ENCODE measurements at places on chromosomes 1 and 21.
A peak's percentile ranks its signal among the peaks of the same experiment; 100 is the strongest.

DNA sequence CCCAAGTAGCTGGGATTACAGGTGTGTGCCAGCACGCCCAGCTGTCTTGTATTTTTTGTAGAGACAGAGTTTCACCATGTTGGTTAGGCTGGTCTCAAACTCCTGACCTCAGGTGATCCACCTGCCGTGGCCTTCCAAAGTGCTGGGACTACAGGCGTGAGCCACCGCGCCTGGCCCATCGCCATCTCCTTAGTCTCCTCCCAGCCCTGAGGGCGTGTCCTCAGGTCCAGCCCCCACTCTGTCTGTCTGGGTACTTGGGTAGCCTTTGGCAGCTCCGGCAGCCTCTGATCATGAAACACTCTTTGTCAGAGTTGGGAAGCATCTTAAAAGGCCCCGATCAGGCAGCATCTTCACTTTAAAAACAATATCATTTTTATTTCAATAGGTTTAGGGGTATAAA is 90.3 kb upstream of the DISP3 start:
- no peak for ATAC-seq

DNA sequence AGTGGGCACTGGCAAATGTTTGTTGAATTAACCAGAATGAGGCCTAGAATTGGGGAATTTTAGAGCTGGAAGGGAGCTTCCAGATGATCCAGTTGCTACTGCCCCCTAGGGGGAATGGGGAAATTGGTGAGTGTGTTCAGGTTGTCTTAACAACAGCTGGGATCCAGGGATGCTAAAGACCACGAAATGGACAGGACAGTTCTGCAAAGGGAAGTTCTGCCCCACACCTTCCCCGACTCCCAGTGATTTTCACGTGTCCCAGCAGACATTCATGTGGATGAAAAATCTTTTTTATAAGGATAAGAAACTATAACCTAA is 33.9 kb downstream of the TRIM62 start:
- no peak for ATAC-seq

- no peak for ATAC-seq
Observed at GRCh38 chr1:223645903-223646302, 19.6 kb downstream of the CAPN8 start.

GRCh38 chr1:25522031-25522655 is 21.3 kb upstream of the LDLRAP1 start:
- ATAC-seq, result no peak

- ATAC-seq, result peak; percentile 48
Observed at GRCh38 chr1:234612352-234613127, 2.6 kb upstream of the IRF2BP2 start.

DNA sequence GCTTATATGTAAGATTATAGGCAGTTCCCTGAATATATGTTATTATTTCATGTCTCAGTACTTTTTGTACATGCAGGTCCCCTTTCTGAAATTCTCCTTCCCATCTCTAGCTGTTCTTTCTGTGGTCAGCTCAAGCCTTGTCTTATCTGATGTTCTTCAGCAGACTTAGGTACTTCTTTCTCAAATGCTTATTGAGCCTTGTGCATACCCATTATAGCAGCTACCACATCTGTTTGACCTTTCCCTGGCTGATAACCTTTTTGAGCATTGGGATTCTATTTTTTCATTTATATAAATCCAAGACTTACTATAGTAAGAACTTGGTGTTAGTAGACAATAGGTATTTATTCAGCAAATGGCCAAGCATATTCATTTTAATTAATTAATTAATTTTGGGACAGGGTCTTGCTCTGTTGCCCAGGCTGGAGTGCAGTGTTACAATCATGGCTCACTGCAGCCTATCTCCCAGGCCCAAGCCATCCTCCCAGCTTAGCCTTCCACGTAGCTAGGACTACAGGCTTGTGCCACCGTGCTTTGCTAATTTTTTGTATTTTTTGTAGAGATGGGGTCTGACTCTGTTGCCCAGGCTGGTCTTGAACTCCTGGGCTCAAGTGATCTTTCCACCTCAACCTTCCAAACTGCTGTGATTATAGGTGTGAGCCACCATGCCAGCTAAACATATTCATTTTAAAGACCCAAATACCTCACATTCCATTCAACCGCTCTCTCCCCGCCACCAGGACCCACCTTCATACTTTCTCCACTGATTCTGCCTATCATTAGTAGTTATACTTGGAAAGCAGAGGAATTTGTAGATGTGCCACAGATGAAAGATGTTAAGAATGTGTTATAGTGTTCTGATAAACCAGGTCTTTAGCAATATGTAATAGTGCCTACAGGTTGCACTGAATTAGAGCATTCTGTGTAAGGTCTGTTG is 16.7 kb downstream of the TIPRL start:
- ATAC-seq, result no peak

- ATAC-seq, result no peak
Observed at GRCh38 chr1:182126272-182126800, 64.8 kb upstream of the ZNF648 start.

DNA sequence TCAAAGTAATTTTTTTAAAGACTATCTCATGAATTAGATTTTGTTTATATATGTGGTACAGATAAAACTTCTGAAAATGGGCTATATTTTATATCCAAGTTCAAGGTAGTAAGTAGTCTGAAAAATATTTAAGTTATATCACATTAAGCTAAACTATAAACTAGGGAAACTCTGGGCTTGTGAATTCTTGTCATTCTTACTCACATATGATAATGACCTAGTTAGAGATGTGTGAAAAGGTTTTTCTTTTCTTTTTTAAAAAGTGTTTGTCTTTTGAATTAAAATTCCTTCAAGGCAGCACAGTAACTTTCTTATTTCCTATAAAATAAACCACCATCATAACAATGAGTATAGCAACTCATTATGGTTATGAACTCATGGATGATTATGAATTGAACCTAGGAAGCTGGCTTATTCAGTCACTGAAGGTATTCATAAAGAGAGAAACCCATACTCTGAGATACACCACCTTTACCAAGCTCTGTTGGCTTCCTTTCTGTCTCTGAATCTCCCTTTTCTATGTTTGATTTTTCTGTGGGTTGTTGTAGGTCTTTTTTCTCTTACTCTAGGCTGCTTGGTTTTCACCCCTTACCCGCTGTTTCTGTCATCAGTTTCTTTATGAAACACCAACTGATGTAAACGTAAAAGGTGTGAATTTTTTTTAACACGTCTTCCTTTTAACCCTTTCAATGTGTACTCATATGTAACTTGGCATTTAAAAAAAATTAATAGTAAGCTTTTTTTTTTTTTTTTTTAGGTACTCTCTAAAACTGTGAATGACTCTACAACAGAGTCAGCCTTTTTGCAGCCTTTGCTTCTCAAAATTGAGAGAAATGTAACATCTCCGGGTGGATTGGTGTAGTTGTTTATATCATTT is 25.2 kb downstream of the IL12RB2 start:
- ATAC-seq, result peak; percentile 84

DNA sequence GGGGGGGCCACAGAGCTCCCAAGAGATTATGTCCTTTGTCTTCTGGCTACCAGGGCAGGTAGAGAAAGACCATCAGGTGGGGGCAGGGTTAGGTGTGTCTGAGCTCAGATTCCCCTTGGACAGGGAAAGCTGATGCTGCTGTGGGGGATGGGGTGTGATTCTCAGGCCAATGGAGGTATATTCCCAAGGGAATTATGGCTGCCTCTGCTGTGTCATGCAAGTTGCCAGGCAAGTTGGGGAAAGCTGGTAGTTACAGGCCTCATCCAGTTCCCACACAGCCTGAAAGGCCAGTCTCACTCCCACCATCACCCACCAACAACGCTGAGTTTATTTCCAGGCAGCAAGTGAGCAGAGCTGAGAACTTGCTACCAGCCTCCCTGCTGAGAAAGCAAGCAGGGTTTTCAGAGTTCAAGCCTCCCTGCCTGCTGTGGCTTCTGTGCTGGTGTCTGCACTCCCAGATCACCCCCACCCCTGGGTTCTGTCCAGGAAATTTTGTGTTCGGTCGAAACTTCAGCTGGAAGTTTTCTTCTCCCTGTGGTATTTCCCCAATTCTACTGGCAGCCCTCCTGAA is 21.3 kb downstream of the IFI16 start:
- ATAC-seq, result no peak

GRCh38 chr21:36015045-36015444 is 45.3 kb downstream of the SETD4 start:
- ATAC-seq, result no peak

DNA sequence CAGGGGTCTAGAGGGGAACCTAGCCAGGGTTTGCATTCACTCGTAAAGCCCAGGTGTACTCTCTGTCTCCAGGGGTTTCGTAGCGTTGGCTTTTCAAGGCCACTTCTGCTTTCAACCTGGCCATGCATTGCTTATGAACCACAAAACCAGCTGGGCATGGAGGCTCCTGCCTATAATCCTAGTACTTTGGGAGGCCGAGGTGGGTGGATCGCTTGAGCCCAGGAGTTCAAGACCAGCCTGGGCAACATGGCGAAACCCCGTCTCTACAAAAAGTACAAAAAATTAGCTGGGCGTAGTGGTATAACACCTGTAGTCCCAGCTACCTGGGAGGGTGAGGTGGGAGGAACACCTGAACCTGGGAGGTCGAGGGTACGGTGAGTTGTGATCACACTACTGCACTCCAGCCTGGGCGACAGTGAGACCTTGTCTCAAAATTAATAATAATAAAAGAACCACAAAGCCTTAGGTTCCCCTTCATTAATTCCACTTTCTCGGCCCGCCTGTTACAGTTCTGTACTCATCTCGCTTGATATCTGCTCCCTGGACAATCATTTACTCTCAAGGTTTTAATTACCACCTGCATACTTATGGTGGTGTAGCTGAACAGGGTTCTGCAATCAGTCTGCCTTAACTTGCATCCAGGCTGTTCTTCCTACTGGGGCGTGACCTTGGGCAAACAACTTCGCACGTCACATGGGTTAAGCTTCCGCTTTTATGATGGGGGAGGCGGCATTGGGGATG is 6.1 kb downstream of the SLC16A4 start:
- no peak for ATAC-seq

DNA sequence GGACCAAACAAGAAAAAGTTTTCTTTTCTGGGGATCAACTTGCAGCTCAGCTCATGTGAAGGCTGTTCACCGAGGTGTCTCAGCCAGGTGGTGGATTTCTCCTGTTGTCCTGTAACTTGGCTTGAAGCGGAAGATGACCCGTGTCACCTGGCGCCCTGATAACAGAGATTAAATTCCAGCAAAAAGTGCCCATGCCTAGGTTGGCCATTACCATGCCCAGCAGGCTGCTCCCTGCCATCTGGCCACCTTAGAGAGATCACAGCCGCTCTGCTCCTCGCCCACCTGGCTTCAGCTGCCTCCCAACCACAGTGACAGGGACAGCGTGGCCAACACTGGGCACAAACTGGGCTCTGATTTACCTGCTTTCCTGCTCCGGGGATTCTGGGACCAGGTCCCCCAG is 149.5 kb downstream of the ZBTB18 start:
- no peak for ATAC-seq

DNA sequence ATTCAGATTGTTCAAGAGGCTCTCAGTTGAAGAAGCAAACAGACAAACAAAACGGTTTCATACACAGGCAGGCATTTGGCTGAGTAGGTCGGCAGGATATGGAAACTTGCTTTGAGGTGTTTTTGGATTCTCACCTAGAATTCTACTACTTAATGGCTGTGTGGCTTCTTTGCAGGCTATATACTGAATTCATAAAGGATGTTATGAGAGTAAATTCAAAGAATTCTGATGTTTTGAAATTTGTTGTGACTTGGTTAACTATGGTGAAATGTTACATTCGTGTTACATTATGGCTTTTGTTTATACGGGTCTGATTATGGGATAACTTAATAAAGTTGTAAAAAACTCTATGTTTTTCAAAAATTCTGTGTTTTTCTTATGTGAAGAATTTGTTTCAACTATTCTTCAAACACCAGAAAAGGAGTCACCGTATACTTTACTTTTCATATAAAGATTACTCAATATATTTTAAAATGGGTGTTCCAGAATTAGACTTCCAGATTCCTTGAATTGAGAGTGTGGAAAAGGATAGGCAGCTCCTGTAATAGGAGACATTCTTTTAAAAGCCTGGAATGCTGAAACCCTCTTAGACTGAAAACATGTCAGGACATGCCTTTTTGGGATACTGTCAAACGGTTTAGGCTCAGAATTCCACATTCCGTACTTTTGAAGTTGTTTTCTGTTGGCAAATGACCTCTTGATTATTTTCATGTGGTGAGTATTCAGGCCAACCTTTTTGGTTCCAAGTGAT is 8.2 kb upstream of the IRF2BP2 start:
- ATAC-seq, result no peak

- ATAC-seq, result peak; percentile 66
Observed at GRCh38 chr1:192907545-192908243, 98.9 kb downstream of the RGS2 start.

DNA sequence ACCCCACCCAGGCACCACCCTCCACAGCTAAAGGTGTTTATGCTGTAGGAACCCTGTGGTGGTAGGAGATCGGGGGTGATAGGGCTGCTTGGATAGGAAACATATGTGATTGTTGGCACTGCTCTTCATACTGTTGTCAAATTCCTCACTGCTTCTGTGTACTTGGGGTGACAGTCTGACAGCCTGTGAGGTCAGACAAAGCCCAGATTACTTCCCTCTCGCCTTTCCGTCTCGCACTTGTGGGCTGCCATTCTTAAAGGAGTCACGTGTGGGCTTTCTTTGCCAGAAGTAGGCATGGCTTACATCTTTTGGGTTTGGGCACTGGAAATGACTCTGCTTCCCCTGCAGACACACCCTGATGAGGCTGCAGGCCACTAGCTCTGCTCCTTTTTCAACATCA is 363.8 kb downstream of the DISC1 start:
- ATAC-seq, result no peak

DNA sequence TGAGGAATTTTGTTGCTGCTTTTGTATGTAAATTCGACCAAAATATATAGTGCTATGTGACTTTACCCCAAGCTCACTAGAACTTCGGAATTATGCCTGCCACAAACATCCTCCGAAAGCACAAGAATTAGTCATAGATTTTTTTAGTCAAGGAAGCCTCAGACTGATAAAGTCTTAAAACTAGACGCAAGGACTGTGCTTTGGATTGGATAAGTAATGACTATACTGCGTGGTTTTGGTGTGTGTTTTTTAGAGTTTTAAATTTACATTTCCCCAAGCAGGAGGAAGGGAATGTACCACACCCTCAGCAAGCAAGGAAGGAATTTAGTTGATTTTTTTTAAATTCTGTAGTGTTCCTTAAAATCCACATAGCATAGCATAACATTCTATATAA is 10.3 kb downstream of the WLS start:
- no peak for ATAC-seq

DNA sequence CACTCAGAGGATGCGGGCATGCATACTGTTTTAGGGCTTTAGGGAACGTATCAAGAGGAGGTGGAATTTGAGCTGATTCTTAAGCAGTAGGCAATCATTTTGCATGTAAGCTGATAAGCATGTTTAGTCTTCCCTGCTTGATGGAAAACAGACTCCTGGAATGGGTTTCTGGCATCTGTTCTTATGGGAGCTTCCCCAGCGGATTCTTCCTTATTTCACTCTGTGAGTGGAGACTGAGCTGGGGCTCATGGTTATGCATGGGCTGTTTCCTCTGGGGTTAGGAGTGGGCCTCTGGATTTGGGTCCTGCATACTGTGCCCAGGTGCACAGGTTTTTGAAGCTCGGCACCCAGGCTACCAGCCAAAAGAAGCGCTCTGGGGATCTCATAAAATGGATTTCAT is 93.4 kb downstream of the DIRAS3 start:
- no peak for ATAC-seq

GRCh38 chr1:19338323-19338762 is 26.2 kb downstream of the SLC66A1 start:
- ATAC-seq, result no peak

- ATAC-seq, result no peak
Observed at GRCh38 chr1:4612991-4613390, 41.4 kb upstream of the AJAP1 start.

GRCh38 chr1:182962554-182963115 is 9.7 kb upstream of the SHCBP1L start:
- ATAC-seq, result peak; percentile 72

Data from activated T-helper 17 cell treated with anti-CD3 and anti-CD28 coated beads, Interleukin-2, amount 50 U/mL, for 72 hours (primary cell).